ENCODE measurements at places on chromosomes 12 and 14.
A peak's percentile ranks its signal among the peaks of the same experiment; 100 is the strongest.

- no peak for DNase-seq
These were observed 60.4 kb upstream of the ARID2 start for GRCh38 chr12:45669093-45669492.

- no peak for DNase-seq
These were observed at the start of gene NPAS3 for GRCh38 chr14:32938719-32939253. Gene NPAS3 (plus strand): TSS chr14:32938879.

DNA sequence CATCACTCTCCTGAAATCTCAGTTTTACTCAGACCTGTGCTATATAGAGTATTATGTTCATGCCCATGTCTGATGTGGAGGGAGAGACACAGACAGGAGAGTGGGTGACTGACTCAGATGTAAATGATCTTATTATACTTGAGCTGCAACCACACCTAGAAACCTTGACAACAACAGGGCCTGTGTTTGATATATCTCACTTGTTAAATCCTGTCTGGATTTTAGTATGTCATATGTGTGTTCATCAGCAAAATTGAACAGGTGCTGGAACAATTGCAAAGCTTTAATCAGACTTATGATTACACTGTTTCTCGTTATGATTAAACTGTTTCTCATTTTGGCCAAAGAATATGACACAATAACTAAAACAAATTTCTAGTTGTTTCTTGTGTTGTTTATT, 37.7 kb downstream of the DIP2B start:
- DNase-seq: no peak

- no peak for DNase-seq
These were observed 80.7 kb downstream of the SLC25A47 start for GRCh38 chr14:100403802-100404365.

GRCh38 chr12:123089140-123089539, 61.8 kb downstream of the PITPNM2 start:
- DNase-seq: no peak

GRCh38 chr12:10612984-10613348, 443 bp downstream of the MAGOHB start:
- DNase-seq: no peak

GRCh38 chr12:26736563-26737486, 96.2 kb downstream of the ITPR2 start:
- DNase-seq: no peak

GRCh38 chr14:106039400-106039799, 513.0 kb downstream of the TMEM121 start:
- DNase-seq: no peak

- no peak for DNase-seq
These were observed 326.0 kb downstream of the PRKD1 start for GRCh38 chr14:29601616-29602015.

DNA sequence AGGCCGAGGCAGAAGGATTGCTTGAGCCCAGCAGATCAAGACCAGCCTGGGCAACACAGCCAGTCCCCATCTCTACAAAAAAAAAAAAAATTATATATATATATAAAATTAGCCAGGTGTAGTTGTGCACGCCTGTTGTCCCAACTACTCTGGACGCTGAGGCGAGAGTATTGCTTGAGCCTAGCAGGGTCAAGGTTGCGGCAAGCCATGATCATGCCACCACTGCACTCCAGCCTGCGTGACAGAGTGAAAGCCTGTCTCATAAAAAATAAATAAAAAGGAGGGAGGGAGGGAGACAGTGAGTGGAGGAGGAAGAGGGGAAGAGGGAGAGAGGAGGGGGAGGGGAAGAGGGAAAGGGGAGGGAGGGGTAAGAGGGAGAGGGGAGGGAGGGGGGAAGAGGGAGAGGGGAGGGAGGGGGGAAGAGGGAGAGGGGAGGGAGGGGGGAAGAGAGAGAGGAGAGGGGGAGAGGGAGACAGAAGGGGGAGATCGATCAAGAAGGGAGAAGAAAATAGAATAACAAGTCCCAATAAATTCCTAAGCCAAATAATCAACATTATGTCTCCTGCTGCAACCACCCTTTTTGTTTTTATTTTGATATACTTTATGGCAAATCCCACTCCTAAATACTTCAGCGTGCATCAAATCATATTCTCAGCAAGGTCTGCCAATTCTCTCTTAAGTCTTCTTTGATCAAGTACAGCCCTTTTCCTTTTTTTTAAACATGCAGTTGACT, 163.9 kb downstream of the MED13L start:
- no peak for DNase-seq

- no peak for DNase-seq
These were observed 380.0 kb downstream of the KCNH5 start for GRCh38 chr14:62665286-62665685.

DNA sequence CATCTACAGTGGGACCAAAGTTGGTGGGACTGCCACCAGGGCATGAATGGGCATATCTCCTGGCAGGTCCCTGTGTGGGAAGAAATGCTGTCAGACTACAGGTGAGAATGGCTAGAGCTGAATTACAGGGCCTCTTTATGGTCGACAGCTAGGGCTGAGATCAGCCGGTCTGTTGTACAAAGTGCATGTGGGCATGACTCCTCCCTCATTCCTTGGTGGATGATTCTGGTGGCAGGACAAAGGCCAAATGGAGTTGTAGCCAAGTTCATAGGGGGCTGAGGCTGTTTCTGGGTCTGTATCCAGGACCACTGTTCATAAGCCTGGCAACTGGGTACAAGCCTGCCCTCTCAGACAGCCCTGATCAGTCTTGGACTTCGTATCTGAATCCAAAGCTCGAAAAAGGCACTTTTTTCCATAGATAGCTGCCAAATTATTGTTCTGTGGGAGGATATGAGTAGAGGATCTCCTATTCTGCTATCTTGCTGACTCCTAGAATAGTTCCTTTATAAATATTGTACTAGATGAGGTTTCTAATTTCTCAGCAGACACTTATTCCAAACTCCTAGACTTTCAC, 460.8 kb downstream of the TMEM117 start:
- no peak for DNase-seq

DNA sequence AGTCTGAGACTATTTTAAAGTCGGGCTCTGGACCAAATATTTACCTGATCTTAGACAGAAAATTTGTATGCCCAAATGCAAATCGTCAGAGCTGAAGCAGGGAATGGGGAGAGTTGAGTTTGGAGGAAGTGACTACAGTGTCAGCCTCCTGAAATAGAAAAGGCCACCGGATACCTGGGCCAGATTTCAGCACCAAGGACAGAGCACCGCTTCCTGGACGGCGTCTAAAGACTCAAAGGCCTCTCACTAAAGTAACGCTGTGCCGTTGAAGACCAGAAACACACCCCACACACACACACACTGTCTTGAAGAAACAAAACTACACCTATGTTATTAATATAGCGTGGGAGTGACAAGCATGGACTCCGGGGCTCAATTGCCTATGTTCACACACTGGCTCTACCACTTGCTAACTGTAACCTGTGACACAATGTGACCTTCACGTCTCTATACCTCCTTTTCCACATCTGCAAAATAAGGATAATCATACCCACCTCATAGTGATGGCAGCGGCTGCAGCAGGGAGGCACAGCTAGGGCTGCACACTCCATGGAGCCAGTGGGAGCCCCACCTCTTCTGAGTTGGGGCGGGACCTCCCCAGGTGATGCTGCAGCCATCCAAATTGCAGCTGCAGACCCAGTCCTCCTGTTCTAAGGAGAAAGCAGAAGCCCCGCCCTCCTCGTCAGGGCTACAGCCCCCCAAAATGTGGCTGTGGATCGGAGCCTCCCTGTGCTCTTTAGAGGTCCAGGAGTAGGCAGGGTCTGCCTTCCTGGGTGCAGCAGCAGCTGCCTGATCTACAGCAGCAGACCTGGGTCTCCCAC, 35.6 kb downstream of the KRT76 start:
- DNase-seq: no peak

DNA sequence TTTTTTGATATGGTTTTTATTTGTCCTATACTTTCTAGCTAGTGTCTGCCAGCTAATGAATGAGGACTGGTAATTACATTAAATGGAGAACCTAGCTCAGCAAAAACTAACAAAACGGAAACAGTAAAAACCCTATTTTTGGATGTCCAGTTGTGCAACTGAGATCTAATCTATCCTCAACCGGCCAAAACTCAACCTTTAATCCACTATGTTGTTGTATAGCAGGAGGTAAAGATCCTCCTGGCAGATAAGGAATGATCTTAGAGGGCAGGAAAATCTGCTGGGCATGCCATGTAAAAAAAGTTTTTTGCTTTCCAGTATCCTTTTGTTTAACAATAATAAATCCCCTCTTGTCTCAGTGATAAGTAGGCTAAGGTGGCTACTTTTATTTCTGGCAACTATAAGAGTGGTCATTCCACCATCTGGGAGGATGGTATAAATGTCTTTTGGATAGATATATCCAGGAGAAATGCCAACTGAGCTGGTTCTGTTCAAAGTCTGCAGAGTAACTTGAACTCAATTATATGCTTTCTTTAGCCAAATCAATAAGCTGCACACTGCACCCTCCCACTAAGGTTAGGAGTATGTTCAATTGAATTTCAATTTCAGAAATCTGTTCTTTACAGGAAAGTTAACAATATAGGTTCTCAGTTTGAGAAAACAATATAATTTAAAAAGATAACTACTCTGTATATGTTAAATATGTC, 40.1 kb downstream of the WASHC3 start:
- DNase-seq: no peak

DNA sequence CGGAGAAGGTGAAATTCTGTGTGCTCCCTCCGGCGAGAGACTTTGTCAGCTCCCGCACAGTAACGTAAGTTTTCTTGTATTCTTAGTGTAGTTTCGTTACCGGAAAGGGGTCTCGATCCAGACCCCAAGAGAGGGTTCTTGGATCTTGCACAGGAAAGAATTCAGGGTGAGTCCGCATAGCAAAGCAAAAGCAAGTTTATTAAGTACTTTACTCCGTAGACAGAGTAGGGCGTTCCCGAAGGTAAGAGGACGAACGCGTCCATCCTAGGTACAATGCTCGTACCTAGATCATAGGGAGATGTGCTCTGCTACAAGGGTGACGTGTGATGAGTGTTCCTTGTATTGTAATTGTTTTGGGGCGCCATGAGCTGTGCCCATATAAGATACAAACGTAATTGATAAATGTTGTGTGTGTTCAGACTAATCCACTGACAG, 293 bp downstream of the IFI27L1 start:
- DNase-seq: no peak

GRCh38 chr12:121894633-121895032, 6.0 kb downstream of the PSMD9 start:
- no peak for DNase-seq

GRCh38 chr14:23145794-23146350, 26.8 kb upstream of the CEBPE start:
- no peak for DNase-seq

DNA sequence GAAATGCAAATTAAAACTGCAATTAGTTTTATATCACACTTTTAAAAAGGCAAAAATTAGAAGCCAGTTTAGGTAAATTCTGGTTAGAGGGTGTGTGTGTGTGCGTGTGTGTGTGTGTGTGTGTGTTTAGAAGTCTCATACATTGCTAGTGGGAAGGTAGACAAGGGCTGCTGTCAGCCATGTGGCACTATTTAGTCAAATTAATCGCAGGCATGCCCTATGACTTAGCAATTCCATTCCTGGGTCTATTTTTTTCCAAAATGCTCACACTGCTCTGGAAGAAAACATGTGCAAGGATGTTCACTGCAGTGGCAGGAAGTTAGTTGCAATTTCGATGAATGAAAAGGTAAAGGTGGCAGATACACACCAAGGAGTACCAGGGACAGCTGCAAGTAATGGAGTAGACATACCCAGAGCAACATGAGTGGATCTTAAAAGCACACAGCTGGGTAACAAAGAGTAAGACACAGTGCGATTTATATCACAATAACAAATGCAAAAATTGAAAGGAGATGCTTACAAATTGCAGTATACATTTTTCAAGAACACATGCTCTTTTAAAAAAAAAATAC, 11.6 kb downstream of the CAPZA3 start:
- DNase-seq: no peak

GRCh38 chr12:122399592-122400373, 22.7 kb downstream of the CLIP1 start:
- peak; percentile 89 for DNase-seq

GRCh38 chr12:58801986-58802385, 118.3 kb downstream of the LRIG3 start:
- DNase-seq: no peak

DNA sequence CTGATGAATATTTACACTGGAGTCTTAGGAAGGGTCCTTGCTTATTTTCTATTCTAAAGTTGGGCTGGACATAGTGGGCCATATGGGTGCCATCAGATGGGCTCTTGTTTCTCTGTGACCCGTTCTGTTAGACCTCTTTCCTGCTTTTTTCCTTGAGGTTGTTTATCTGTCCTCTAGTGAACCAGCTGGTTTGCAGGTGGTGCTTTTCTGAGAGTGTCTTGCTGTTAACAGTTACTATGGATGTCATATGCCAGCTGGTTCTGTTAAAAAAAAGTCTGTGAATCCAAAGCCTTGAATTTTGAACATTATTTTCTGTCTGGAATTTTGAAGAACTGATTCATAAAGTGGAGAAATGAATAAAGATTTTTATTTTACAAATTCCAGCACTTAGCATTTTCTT, 29.2 kb downstream of the ZC3H14 start:
- DNase-seq: no peak

- no peak for DNase-seq
These were observed 2.5 kb upstream of the RNASE13 start for GRCh38 chr14:21037156-21037555.

- DNase-seq: no peak
These were observed 133.2 kb downstream of the SCARB1 start for GRCh38 chr12:124730455-124730932.

DNA sequence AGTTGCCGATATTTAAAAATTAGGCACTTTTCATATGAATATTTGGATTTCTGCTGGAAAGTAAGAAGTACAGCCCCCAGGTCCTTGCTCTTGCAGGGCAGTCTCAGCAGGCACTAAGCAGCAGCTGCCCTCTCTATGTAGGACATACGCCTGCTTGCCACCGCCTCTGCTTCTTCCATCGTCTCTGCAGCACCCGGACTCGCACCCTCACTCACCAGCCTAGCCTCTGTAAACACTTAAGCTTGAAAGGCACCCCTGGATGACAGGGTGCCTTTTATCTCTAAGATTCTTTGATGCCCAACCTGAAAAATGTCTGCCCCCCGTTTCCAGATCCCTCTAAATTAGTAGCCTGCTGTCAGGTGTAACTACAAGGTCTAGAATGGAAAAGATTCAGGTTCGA, 19.0 kb downstream of the OTUB2 start:
- DNase-seq: no peak

DNA sequence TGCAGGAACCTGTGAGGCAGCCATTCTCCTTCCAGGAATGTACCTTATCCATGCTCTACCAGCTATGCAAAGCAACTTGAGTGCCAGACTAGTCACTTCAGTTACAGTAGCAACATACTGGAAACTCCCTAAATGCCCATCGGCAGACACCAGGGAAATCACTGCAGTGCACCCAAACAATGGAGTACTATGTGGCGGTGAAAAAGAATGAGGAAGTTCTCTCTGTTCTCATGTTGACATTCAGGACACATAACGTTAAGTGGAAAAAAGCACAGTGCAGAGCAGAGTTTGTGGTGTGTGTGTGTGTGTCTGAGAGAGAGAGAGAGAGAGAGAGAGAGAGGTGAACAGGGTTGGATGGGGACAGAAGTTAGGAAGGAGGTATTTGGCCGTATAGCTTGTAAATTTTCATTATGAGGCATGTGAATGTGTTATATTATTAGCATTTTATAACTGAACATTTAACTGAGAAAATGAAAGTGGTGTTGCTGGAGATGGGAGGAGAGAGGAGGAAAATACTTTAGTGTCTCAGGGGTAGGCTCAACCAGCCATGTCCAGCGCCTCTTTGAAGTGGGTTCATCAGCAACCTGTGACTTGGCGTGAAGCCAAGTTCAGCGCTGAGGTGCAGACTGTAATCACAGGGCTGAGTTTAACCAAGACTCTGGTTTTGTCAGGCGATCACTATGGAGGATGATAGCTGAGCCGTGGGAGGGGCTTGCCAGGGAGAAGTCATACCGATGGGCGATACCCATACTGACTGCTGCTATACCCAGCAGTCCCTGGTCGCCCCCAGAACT, 17.3 kb downstream of the TNFAIP2 start:
- no peak for DNase-seq

Data from right atrium auricular region (tissue), 2 donors.